NCI-H1105 (cell line): ENCODE measurements at places on chromosomes 13 and 19.

- DNase-seq = no peak
Measured at GRCh38 chr19:8233370-8233769, 24.2 kb downstream of the CERS4 start.

- DNase-seq = no peak
Measured at GRCh38 chr13:72692884-72693514, 34.4 kb downstream of the MZT1 start.

- DNase-seq = no peak
Measured at GRCh38 chr13:24035411-24035810, 125.1 kb upstream of the SPATA13 start.

- DNase-seq = no peak
Measured at GRCh38 chr13:44458313-44458975, 84.8 kb downstream of the SERP2 start.

- no peak for DNase-seq
Measured at GRCh38 chr13:114035186-114035582, 61.3 kb upstream of the C13orf46 start.

- no peak for DNase-seq
Measured at GRCh38 chr13:26485786-26486185, 71.7 kb upstream of the WASF3 start.

- DNase-seq = no peak
Measured at GRCh38 chr13:23723471-23723870, 153.3 kb downstream of the TNFRSF19 start.

- no peak for DNase-seq
Measured at GRCh38 chr19:31100206-31100590, 249.0 kb downstream of the TSHZ3 start.

GRCh38 chr13:97108530-97108900 lies 113.6 kb upstream of the MBNL2 start:
- DNase-seq = no peak
